ENCODE measurements at places on chromosomes 5 and 9.

DNA sequence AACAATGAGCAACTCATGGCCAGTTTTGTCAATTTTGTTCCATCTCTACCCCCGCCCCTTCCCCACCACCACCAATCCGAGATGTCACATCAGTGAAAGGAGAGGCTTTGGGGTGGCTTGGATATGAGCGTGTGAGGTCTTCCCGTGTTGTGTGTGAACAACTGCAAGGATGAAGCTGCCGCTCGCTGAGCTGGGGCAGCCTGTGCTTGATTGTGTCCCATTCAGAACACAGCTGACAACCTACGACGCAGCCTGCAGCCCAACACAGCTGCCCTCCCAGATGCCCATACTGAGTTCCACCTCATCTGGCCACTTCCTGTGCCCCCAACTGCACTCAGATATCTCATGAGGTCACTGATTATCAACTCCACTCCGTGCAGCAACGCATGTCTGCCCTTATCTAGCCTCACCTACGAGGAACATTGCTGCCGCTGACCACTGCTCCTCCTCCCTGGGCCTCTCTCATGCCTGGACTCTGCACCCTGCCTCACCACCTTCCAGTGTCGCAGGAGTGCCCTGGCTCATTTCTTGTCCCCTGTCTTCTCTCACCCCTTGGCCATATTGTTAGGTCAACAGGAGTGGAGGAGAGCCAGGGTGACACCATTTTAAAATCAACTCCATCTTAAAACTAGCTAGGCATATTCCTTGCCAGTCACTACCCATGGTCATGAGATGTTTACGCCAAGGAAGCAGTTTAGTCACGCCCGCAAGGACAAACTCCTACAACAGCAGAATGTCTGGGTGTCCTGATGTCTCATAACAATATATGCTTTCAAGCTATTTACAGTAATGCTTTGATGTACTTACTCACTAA lies 7.3 kb upstream of the IL4 start:
- DNase-seq, result no peak

DNA sequence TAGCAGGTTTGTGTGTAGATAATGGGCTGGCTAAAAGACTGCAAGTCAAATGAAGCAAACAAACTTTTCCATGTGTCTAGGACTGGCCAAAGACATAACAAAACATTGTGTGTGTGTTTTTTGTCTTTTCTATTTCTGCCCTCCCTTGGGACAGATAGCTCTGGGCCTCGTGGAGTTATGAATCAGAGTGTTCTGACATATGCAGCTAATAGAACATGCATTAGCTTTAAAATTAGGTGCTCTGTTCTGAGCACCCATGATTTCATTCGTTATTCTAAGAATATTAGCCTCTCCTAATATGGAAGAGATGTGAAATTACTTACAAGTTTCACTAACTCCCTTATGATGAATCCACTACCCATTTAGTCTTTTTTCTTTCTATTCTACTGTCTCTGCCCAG lies 367.3 kb upstream of the PAPPA start:
- no peak for DNase-seq

DNA sequence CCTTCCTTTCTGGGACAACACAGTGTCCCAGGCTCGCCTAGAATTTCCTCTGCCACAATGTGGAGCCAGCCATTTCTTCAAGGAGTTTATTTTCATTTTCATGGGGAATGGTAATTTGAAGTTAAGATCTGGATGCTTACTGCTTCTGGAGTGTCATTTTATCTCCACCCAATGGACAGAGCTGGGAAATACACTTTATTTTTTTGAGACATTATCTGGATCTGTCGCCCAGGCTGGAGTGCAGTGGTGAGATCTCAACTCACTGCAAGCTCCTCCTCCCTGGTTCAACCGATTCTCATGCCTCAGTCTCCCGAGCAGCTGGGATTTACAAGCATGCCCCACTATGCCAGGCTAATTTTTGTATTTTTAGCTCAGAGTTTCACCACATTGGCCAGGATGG lies 12.7 kb upstream of the THG1L start:
- no peak for DNase-seq

DNA sequence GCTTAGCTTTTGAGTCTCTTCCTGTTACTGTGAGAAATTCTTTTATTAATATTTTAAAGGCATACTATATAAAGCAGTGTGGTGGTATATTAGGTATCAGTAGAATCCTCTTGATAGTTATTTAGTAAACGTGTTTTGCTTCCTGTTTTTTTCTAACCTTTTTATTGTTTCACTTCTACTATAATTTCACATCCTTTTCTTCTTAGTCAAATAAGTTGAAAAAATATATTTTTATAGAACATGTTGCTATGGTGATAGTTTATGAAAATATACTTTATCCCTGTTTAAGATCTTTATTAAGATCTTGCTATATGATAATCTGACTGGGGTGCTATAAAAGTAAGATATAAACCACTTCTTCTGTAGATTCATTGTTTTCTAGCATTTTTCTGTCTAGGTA lies 2.1 kb downstream of the POLK start:
- DNase-seq, result no peak

DNA sequence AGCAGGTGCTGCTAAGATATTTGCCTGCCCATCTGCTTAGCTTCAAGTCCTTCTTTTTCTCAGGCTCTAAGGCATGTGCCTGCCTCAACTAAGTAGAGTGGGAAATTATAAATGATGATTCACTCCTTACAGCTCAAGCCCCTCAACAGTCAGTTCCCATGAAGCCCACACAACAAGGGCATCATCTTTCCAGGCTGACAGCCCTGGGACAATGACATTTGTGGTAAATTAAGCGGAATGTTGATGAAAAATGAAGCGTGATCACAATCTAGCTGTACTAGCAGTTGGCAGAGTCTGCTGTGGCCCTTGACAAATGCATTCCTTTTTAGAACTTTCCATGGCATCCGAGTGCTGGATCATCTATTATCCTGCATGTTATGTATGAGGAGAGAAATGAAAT lies 548.6 kb downstream of the KIF4B start:
- no peak for DNase-seq

- no peak for DNase-seq
Measured at GRCh38 chr5:42908086-42908485, 96.4 kb upstream of the SELENOP start.

- no peak for DNase-seq
Measured at GRCh38 chr5:107950776-107951175, 280.0 kb upstream of the EFNA5 start.

DNA sequence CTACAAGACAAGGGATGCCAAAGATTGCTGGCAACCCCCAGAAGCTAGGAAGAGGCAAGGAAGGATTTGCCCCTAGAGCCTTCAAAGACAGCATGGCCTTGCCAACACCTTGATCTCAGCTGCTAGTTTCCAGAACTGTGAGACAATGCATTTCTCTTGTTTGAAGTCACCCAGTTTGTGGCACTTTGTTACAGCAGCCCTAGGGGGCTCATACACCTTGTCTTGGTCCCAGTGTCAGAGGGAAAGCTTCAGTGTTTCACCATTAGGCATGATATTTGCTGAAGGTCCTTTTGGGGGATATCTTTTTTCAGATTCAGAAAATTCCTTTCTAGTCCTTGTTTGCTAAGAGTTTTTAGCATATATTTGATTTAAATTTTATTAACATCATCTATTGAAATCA lies 3.1 kb upstream of the PPIC start:
- no peak for DNase-seq
